Activated T-cell treated with anti-CD3 and anti-CD28 coated beads, Interleukin-2, amount 50 U/mL, for 48 hours (primary cell): ENCODE measurements at places on chromosomes 12 and 14.

DNA sequence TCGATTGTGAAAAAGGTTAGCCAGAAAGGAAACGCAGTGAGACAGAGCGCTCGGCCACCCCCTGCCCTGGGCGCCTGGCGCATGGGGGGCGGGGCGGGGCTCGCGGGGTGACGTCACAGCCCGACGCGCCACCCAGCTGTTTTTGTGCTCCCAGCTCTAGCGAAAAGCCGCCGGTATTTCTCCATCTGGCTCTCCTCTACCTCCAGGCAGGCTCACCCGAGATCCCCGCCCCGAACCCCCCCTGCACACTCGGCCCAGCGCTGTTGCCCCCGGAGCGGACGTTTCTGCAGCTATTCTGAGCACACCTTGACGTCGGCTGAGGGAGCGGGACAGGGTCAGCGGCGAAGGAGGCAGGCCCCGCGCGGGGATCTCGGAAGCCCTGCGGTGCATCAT, at the start of gene GABARAPL1:
TSS of gene GABARAPL1 (plus strand) at position 139 of the 393 bp plus-strand sequence. CDS start at position 392, 253 bp downstream.
- peak; percentile 82 for DNase-seq

DNA sequence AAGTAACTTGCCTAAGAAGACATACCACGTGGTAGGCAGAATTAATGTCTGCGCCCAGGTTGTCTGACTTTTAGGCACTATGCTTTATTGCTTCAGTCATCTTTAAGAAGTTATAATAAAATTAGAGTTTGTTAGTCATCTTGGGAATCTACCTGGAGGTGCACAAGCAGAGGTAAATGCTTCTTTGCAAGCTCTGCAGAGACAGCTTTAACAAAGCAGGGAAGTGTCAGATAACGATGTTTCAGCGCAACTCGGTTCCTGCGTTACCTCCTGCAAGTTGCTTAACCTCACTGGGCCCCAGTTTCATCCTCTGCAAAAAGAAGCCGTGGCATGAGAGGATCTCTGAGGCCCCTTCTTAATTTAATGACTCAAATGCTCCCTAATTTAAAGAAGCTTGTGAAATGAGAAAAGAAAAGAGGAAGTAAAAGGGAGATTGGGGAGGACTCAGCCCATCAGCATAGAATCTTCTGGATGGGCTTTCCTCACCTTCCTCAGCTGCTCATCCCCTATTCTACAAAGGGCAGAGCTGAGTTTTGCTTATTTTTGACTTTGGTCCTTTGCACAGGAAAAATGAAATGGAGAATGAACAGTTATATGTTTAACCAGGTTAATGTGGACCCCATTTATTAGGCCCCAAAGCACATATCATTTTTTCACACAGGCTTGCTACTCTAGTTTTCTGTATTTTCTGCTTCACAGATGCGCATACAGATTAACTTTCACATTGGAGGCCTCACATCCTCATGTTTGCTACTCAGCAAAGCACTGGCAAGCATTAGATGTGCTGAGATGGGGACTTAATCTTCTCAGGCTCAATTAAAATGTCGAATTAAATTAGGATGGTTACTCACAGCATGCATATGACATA, 5.1 kb downstream of the ARHGDIB start:
- DNase-seq = peak; percentile 47

DNA sequence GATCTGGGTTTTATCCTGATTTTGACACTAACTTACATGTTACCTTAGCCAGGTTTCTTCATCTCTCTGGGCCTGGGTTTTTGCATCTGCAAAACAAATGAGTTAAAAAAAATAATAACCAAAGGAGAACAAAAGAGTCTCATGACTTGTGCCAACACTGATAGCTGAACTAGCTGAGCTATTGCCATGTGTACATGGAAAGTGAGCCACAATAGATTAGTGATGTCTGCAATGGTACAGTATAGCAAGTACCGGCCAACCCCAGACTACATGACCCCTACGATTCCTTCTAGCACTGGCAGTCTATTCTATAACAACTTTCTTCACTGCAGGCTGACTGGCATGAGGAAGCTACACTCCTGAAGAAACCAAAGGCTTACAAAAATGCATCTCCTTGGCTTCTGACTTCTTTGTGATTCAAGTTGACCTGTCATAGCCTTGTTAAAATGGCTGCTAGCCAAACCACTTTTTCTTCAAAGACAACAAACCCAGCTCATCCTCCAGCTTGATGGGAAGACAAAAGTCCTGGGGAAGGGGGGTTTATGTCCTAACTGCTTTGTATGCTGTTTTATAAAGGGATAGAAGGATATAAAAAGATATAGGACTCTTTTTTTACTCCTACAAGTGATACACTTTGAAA, 123.7 kb downstream of the DAD1 start:
- no peak for DNase-seq

GRCh38 chr12:75587340-75588106, 76.1 kb upstream of the KRR1 start:
- no peak for DNase-seq

GRCh38 chr12:48978291-48978740, at the start of gene WNT1:
Gene WNT1 (plus strand): TSS chr12:48978322. CDS start chr12:48978651, 329 bp downstream.
- no peak for DNase-seq

DNA sequence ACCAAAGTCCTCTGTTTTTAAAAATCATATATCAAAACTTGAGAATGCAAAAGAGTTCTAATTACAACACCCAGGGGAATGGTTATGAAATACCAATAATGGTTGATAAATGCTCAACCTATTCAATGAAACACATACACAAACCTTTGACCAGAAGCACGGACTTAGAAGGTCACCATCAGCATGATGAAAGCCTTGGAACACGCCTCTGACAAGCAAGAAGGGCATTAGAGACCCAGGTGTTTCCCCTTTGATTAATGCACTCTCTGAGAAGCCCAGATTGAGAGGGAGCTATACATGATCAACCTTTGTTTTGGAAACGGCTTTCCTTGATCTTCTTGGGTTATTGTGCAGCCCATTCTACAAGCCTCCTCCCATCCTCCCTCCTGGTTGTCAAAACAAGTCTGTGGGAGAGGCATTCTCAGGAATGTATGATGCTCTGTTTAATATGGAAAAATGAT, 69.0 kb downstream of the ZFP36L1 start:
- DNase-seq = no peak

GRCh38 chr14:99968191-99968920, 96.9 kb upstream of the EVL start:
- DNase-seq = no peak

DNA sequence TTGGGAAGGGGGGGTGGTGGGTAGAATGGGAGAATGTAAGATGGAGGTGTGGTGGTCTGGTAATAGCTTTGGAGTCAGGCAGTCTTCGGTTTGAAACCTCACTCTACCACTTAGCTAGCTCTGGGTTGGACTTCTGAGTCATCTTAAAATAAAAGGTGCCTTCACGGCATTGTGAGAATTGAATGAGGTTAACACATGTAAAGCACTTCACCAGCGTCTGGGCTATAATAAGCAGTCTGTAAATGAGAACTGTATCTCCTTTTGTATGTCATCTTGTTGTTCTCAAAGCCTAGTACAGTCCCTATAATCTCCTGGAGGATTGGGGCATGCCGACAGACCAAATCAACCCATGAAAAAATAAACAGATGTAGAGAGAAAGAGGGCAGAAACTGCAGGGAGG, 11.2 kb downstream of the C2CD5 start:
- no peak for DNase-seq

- no peak for DNase-seq
These were observed 135.0 kb downstream of the FOXG1 start for GRCh38 chr14:28901631-28902030.

GRCh38 chr12:20213723-20214625, 154.4 kb upstream of the PDE3A start:
- DNase-seq = no peak

- no peak for DNase-seq
These were observed 64.9 kb downstream of the PRKCH start for GRCh38 chr14:61386173-61386772.

DNA sequence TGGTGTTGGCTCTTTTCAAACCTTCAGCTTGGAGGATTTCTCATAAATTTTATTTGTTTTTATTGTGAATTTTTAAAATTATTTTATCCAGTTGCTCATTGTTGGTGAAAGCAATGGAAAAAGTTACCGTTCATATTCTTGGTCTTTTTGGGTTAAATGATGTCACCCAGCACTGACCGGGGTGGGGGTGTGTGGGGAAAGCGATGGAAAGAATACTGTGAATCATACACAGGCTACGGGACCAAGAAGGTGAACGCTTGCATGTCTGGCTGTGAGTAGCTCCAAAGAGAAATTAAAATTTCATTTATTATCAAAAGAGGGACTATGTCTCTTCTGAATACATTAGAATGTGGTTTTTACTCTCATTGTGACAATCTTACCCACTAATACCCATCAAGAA, 430.1 kb downstream of the AEBP2 start:
- DNase-seq = no peak

DNA sequence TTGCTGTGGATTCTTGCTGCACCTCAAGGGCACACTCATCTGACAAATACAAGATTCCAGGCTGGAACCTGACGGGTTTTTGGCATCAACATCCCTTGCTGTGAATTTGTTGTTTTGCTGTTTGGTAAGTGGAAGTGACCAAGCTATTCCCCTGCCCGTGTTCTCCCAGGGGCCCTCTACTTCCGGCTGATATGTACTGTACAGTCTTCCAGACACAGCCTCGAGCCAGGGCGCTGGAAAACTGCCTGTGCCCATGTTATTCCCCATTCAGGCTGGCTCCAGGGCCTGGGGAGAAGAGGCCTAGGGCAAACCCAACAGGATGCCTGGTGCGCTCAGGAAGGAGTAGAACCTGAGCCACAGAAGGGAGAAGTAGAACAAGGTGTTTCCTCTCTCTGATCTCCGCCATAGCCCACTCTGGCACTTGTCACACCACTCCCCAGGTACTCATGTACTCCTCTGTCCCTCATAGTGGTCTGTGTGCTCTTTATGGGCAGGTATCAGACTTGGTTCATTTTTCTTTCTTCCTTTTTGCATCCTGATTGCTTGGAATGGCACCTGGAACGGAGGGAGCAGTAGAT, 67.8 kb upstream of the LTA4H start:
- DNase-seq = no peak

DNA sequence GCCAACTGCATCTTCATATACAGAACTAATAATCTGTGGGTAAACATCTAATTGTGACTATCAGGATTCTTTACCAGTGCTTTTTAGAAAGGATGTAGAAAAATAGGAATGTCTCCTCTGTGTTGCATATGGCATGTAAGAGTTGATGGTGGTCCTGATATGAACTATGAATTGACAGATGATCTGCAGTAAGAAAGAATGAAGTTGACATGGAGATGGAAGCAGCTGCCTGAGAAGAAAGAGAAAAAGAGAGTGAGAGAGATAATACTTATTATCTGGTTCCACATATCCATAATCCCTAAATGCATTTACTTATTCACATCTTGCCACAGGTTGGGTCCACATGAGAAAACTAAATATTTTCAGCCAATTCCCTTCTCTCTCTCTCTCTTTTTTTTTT, 1022.9 kb downstream of the SLC6A15 start:
- DNase-seq = no peak

- DNase-seq = no peak
These were observed 53.1 kb downstream of the PARP11 start for GRCh38 chr12:3820122-3820521.

- peak; percentile 20 for DNase-seq
These were observed 133.5 kb downstream of the CPNE8 start for GRCh38 chr12:38771871-38772270.

GRCh38 chr14:95440496-95440895, 76.0 kb downstream of the SYNE3 start:
- DNase-seq = no peak

- DNase-seq = no peak
These were observed 86.4 kb upstream of the NTF3 start for GRCh38 chr12:5345534-5345933.

GRCh38 chr12:130463275-130463658, 125.6 kb downstream of the PIWIL1 start:
- DNase-seq = no peak

DNA sequence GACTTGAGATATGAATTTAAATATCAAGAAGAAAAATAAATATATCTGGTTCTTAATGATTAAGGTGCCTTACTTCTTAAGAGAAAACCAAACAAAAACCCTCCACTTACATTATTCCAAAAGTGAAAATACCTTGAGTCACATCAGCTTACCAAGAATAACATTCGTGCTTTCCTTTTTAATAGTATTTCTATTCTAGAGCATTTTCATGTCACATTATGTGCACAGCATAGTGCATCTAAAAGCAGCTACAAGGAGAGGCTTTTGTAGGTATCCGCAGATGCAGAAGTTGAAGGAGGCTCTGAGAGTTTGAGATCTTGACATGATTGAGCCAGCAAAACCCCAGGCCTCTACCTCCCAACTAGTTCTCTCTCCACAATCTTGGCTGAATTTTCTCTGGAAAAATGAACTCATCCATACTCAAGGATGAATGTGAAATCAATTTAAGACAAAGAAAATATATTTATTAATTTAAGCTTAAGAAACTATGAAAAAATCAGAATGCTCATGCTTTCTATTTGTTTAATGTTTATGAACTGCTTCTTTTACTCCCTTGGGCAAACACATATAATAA, 275.0 kb downstream of the AKAP6 start:
- DNase-seq = no peak

DNA sequence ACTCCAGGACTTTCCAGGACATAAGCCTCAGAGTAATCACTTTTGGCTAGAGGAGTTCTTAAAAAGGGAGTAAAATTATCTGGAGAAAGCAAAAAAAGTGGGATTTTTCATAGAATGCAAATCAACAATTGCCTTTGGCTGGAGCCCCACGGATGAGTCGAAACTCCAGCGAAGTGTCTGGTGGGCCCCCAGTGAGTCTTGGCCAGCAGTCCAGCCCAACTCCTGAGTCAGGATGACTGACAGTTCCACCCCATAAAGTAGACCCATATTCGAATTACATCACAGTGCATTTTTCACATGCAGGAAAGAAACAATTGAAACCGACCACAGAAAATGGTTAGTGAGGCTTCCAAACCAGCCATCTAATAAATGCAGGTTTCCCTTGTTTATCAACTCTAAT, 265.7 kb downstream of the BCL11B start:
- DNase-seq = no peak

DNA sequence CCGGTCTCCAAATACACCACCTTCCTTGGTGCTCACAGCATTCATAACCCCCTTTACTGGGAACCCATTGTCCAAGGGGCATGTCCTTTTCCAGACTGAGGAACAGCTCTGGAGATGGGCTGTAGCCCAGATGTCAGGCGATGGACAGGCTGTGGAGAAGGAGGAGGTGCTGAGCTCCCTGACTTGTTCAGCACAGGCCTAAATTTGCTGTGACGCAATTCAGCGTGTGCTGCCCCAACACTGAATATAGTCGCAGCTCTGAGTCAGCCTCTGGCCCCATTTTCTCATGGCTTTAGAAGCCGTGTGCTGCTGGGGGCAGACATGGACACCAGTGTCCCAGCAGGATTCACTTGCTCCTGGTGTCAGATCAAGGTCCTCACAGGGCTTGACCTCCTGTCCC, 269.1 kb downstream of the EMP1 start:
- no peak for DNase-seq
